ENCODE measurements at places on chromosomes 5 and 9.
A peak's percentile ranks its signal among the peaks of the same experiment; 100 is the strongest.

DNA sequence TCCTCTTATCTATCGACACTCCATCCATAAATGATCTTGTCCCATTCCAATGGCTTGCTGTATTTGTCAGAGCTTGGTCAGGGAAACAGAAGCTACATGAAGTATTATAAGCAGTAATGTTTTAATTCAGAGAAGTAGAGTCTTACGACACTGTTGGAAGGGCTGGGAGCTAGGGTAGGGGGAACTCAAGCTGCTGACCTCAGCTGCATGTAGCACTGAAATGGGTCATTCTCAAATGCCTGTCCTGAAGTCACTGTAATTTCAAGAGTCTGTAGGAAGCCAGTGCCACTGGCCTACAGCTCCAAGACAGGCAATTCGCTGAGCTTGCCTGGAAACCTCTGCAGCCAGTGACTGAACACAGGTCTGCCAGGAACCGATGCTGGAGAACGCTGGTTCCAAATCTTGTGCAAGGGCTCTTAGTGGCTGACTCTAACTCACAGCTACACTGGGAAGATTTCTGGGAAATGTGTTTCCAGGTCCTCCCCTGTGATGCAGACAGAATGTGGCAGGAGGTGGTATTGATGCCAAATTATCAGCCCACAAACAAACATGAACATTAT lies 532.4 kb downstream of the CCDC171 start:
- DNase-seq: no peak

GRCh38 chr9:16868701-16869100 lies 1.8 kb downstream of the BNC2 start:
- DNase-seq: no peak

DNA sequence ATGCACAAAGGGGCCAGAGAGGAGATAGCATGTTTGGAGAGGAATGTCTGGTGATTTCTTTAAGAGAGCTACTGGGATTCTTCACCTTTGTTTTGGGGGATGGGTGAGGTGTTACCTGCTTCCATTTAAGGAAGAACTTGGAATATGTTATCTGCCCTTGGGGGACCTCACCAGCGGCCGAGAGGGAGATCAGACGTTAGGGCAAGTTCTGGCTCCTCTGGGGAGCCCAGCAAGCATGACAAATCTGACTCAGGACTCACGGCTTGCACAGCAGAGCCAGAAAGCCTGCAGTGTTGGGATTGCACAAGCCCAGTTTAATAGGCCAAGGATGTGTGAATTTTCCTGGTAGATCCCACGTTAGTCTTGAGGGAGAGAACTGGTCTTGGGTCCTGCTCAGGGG lies 40.3 kb downstream of the SLC28A3 start:
- no peak for DNase-seq

- DNase-seq: no peak
These were observed 75.2 kb upstream of the ADAMTS2 start for GRCh38 chr5:179420476-179420875.

- DNase-seq: peak; percentile 36
These were observed 107.0 kb downstream of the ZNF354C start for GRCh38 chr5:179166886-179167841.

- DNase-seq: no peak
These were observed 17.0 kb downstream of the PTBP3 start for GRCh38 chr9:112316258-112316943.

DNA sequence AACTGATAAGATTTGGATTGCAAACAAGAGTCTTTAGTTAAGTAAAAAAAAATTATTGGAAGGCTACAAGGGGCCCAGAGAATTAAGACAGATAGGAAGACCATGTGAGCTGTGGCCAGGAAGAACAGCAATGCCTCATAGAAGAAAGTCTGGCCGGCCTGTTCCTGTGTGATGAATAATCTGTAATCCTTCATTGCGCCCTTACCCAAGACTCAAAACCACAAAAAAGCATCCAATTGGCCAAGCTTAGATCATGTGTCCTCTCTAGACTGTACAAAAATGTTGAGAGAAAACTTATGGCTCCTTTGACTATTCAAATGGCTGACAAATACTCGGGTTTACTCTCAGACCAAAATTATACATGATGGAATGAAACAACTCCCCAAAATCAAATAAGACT lies 1383.5 kb downstream of the PTPRD start:
- no peak for DNase-seq

GRCh38 chr5:176485176-176485575 lies 37.0 kb downstream of the FAF2 start:
- no peak for DNase-seq

- no peak for DNase-seq
These were observed 2.6 kb upstream of the SMC5 start for GRCh38 chr9:70256123-70256551.

GRCh38 chr5:119274030-119274766 lies 81.6 kb upstream of the TNFAIP8 start:
- DNase-seq: no peak

DNA sequence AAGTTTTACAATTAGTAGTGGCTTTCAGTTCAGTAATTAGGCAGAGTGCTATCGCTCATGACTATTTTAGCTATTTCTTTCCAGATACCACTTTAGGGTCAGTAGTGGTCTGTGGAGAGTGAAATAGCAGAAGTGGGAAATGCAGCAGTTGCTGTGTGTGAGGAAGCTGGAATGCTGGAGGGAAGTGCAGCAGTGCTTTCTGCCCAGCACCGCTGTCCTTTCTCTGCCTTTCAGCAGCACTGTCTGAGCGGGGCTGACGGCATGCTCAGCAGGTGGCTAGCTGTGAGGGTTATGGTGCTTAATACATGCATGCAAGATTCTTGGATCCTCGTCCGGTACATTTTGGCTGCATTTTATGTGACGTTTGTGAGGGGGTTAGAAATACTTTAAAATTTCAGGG lies 213.9 kb downstream of the PBX3 start:
- DNase-seq: no peak

DNA sequence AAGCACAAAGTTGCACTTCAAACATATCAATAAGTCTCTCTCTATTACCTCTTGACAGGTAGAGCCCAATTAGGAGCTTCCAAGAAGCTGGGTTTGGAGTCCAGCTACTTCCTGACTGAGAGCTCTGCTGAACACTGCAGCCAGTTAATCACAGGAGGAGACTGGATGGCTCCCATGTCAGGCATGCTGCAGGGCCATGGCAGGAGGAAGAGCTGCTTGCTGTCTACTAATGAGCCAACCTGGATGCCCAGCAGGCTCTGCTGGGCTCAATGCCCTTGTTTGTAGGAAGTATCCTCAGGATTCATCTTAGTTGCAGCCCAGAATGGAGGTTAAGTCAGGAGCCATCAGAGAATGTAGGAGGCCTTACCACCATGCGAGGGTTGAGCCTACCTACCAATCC lies 91.9 kb downstream of the TMEM215 start:
- no peak for DNase-seq

GRCh38 chr9:82532504-82533180 lies 530.3 kb downstream of the RASEF start:
- no peak for DNase-seq

DNA sequence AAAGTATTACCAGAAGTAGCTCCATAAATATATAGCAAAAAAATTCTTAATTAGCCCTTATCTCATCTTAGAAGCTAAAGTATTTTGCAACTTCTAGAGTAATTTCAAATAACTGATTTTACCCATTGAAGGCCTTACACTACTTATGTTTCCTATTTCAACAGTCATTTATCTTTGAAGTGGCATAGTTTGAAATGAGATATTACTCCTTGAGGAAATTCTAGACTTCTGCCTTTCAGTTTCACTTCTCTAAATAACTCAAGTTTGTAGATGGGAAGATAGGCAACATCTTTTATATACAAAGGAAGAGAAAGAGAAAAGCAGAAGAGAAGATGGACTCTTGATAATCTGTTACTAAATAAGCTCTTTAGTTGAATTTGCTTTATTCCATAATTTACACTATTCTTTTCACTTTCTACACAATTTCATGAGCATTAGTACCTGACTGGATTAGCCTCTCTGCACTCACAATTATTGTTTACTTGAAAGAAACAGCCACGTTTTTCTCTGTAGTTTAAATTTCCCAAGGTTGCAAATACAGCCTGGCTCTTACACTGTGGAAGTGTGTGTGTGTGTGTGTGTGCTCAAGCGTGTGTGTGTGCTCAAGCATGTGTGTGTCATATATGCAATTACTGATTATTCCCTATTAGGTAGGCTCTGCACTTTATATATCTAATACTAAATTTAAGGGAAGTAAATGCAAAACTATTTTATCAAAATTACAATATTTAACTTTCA lies 60.6 kb upstream of the EMB start:
- no peak for DNase-seq

GRCh38 chr5:180006141-180006540 lies 65.4 kb downstream of the RNF130 start:
- DNase-seq: no peak

- no peak for DNase-seq
These were observed 35.6 kb downstream of the ERP44 start for GRCh38 chr9:100063185-100063584.

DNA sequence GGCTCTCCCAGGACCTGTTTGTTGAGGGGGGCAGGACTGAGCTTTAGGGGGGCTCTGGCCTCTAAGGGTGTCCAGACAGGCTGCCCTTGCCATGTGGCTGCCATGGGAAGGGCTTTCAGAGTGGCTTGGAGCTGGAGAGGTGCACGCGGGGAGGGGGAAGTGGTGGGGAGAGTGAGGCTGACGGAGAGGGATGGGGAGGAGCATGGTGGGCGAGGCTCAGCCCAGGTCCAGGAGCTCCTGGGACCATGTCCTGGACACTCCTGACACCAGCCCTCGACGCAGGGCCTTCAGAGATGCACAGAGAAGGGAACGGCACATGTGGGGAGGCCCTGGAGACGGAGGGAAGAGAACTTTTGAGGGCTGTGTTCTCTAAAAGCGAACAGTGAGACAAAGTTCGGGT lies 2.4 kb downstream of the SPAAR start:
- DNase-seq: no peak

- DNase-seq: peak; percentile 19
These were observed 29.3 kb downstream of the PRRC2B start for GRCh38 chr9:131423171-131423581.

- DNase-seq: no peak
These were observed 31.1 kb downstream of the ERAP1 start for GRCh38 chr5:96776621-96777020.

GRCh38 chr9:68897577-68898145 lies 116.3 kb downstream of the PRKACG start:
- DNase-seq: no peak

DNA sequence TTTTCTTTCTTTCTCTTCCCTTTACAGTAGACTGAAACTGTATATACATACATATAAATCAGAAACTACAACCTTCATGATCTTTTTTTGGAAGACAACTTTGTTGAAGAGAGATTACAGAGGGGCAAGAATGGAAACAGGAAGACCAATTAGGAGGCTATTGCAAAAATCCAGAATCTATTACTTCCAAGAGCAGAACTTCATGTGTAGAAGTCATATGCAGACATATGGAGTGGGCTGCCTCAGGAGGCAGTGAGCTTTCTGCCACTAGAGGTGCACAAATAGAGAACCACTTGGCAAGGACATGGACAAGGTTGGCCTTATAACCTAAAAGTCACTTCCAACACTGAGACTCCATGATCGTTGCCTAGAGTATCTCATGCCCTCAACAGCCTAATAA lies 157.8 kb upstream of the NR4A3 start:
- DNase-seq: no peak

- DNase-seq: no peak
These were observed 17.8 kb downstream of the ATP6V0E1 start for GRCh38 chr5:173001229-173001841.

DNA sequence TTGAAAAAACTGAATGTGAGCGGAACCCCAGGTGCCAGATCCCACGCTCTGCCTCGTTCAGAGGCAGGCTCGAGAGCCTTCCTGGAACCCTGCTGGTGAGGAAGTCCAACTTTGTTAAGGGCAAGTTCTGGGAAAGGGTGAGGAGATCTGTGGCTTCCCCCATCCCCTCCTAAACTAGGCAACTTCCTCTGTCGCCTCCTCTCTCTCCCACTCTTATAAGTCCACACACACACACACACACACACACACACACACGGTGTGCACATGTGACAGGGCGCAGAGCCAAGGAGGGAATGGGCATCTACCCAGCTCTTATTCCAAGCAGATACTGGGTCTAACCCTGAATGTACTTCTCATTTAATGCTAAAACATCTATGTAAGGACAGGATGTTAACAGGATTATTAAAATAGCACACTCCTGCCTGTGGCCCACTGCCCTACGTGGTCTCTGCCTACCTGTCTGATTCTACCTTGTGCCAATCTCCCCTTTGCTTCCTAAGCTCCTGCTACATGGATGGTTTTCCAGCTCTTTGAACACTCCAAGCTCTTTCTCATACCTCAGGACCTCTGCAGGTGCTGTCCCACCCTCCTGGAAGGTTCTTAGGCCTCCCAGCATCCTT lies 72.4 kb upstream of the FBXW11 start:
- DNase-seq: no peak
